Muscle of arm (tissue), 14 donors: ENCODE measurements at places on chromosomes 4 and X. TPM values are rescaled to one million over a fixed set of nuclear protein-coding genes. Genes with fewer than 3 reads are reported as not detected.

CYLC1 gene
- not detected for polyA plus RNA-seq

- DNase-seq, result no peak
Measured at GRCh38 chr4:48781968-48782367, 1.9 kb upstream of the FRYL start.

GRCh38 chrX:106450405-106450804, 161.4 kb upstream of the RADX start:
- DNase-seq, result no peak

GRCh38 chrX:39133971-39134370, 332.7 kb downstream of the MID1IP1 start:
- no peak for DNase-seq

FATE1 gene
- 2.2 TPM for polyA plus RNA-seq

GRCh38 chr4:69568787-69569186, 70.7 kb downstream of the UGT2A2 start:
- no peak for DNase-seq

DNA sequence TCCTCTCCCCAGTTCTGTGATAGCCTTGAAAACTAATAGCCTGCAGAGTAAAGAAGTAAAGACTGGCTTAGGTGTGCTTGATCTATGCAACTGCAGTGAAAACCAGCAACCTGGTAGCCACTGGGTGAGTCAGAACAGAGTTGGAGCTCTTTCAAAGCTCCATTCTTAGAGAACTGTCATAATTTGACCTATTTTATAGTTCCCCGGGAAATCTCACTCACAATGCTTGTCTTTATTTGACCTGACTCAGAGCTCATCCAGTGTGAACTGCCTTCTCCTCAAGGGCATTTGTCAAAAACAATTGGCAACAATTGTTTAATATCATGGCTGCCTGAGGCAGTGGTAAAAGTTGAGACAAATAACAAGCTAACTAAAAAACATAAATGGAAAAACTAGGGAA, 213.0 kb upstream of the NHS start:
- DNase-seq, result no peak

SLC49A3 gene
- 29.3 TPM for polyA plus RNA-seq

RAB41 gene
- 0.36 TPM for polyA plus RNA-seq
